ENCODE measurements at places on chromosomes 6 and 20. TPM values are rescaled to one million over a fixed set of nuclear protein-coding genes. Genes with fewer than 3 reads are reported as not detected.

DNA sequence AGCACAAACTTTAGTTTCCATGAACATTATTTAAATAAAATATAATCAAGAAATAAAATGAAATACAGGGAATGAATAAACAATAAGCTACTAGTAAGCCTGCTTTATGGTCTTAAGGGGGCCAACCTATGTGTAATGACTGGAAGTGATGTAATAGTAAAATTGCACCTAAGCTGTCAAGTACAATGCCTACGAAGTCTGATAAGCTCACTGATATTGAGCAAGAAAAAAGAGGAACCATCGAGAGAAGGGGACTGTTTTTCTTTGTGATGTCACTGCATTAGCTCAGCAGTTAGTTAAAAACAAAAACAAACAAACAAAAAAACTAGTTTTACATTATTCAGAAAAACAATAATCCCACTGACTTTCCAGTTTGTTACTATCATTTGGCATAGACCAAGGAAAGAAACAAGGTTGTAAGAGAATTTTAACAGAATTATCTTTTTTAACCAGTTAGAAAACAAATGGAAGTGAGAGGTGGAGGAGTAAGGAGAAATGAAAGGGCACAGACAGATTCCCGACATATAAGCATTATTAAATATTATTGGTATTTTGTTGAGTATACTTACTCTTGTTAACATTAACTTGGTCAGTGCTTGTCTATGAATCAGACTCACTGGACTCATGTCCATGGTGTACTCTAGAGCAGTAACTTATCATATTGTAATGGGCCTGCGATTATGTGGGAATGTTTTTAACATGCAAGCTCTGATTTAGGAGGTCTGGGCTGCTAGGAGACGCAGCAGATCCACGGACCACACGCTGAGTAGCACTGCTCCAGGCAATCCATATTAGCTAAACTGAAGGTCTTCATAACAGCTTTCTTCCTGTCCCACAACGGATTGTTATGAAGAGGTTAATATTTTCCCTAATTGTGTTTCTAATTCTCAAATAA, 99.6 kb upstream of the HMGCLL1 start:
- no peak for DNase-seq

- DNase-seq, result no peak
Observed at GRCh38 chr6:151205721-151206600, 33.8 kb upstream of the AKAP12 start.

DNA sequence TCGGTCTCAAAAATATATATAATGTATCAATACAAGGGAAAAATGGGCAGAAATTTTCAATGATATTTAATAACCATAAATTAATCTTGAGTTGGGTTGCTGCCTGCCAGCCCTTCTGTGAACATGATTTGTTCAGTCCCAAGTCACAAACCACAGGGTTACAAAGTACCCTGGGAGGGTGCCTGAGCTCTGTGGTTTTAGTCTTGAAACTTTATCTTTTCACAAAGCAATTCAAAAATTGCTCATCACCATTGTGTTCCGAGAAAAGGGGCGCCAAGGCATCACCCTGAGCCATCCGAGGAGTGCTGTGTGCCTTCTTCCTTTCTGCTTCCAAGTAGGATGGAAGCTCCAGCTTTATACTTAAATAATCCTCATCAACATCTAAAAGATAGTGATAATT, 141.6 kb upstream of the AKAP12 start:
- no peak for DNase-seq

MDFI gene
- total RNA-seq, result 3.7 TPM

SCGN gene
- 63.2 TPM for total RNA-seq

DNA sequence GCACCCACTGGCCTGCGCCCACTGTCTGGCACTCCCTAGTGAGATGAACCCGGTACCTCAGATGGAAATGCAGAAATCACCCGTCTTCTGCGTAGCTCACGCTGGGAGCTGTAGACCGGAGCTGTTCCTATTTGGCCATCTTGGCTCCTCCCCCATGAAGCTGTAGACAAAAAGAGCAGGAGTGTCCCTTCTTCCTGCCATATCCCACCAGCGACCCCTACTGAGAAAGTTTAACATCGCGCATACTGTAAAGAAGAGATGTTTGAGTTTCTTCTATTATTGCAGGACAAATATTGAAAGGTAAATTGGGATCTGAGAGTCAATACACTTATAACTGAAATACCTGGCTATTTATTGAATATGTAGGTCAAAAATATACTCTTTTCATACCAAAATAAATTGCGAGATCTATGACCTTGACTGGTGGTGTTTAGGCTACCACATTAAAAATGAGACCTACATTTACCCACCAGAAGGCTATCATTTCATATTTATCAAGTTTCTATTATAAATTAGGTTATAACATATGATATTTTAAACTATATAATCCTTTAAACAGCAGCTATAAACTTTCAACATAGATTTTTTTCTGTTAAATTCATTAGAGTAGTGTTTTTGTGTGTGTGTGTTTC, 586.3 kb downstream of the HTR1B start:
- DNase-seq, result peak; percentile 74

DNA sequence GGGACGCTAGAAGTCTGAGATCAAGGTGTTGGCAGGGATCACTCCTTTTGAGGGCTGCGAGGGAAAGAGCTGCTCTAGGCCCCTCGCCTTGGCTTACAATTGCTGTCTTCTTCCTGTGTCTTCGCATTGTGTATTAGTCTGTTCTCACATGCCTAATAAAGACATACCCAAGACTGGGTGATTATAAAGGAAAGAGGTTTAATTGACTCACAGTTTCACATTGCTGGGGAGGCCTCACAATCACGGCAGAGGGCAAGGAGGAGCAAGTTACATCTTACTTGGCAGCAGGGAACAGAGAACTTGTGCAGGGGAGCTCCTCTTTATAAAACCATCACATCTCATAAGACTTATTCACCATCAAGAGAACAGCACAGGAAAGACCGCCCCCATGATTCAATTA, 102.5 kb upstream of the ASF1A start:
- DNase-seq, result no peak

- no peak for DNase-seq
Observed at GRCh38 chr6:95572098-95572497, 5.2 kb upstream of the MANEA start.

DNA sequence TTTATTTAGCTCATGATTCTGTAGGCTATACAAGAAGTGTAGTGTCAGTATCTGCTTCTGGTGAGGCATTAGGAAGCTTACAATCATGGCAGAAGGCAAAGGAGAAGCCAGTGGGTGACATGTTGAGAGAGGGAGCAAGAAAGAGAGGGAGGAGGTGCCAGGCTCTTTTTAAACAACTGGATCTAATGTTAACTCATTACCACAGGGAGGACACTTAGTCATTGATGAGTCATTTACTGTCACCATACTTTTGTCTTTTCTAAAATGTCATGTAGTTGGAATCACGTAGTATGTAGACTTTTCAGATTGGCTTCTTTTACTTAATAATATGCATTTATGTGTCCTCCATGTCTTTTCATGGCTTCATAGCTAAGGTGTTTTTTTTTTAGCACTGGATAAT, 58.1 kb downstream of the NUS1 start:
- no peak for DNase-seq

DNA sequence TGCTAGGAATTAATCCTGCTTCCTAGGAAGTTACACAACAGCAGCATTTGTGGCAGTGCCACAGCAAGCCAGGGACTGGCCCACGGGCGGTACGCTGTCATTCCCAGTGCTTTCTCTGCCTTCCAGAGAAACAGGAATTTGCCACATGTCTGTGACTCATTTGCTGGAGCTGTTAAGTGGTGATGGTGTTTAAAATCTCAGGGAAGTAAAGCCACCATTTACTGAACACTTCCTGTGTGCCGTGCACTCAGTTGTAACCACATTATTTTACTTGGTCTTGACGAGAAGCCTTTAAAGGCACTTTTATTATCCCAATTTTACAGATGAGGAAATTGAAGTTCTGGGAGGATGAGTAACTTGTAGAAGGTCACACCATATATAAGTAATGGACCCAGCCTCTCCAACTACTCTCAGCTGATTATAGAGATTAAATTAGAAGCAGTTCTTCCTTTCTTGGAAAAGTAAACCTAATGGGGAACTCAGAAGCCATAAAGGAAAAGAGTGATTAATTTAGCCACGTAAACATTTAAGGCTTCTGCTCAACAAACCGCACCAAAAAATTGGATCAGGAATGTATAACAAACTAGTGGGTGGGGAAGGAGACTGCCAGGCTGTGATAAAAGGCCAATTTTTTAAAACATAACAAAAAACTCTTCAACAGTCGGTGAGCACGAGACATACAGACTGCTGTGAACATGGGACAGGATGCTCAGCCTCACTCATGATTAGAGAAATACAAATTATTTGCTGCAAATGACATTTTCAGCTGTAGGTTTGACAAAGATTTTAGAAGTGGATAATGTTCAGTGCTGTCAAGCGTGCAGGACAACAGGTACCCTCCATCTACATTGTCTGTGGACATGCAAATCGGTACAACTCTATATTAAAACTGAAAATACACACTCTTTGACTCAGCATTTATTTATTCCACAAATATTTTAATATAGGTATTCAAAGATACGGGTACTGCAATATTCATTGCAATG, 311.2 kb downstream of the NRN1 start:
- no peak for DNase-seq

ADGRB3 gene
- 0.08 TPM for total RNA-seq

DNA sequence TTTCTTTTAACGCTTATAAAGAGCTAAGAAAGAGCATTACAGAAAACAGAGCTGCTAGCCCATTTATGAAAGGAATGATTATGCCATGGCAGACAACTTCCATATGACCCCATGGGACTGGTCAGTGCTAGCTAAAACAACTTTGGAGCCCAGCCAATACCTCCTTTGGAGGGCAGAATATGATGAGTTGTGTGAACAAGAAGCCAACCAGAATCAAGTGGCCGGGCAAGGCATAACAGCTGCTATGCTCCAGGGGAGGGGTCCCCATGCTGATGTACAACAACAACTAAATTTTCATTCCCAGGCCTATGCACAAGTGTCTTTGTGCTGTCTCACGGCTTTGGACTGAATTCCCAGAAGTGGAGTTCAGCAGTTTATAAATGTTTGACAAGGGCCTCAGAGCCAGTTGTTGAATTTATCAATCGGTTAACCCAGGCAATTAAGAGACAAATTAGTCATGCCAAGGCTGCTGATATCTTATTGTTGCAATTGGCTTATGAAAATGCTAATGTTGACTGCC, 65.0 kb upstream of the ASCC3 start:
- DNase-seq, result no peak

MED23 gene
- total RNA-seq, result 14.4 TPM

DNA sequence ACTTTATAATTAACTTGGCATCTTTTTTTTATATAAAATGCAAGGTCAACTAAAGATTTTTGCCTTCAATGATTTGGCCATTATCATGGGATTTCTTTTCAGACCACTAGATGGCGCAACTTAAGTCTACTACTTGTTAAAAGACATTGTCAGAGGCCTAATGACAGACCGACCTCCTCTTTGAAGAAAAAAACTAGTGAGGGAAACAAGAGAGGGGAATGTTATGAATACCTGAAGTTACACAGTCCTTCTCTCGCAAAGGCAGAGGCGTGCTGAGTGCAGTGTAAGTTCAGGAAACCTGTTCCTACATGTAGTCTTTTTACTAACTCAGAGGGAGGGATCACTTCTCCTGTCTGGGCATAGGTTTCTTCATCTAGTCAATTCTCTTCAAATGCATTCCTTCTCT, 9.3 kb downstream of the TRAPPC3L start:
- DNase-seq, result no peak

GRCh38 chr20:15930311-15931305, 642.6 kb downstream of the KIF16B start:
- no peak for DNase-seq

DNA sequence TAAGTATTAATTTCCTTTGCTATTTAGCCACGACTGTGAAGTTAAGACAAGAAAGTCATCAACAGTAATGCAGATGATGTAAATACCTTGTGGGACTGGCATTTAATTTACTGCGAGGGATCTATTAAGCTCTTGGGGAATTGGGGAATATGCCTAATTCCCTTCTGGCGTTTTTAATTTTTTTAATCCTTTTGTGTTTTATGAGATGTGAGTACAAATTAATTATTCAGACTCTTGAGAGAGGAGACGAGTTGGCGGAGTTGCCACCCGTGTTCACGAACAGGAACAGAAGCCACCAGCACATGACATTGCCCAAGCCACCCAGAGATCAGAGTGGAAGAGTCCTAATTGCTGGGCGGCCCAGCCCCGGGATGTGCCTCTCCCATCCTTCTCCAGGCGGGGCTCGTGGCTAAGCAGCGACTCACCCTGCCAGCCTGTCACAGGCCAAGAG, 533 bp upstream of the CRYBG1 start:
- no peak for DNase-seq

DNA sequence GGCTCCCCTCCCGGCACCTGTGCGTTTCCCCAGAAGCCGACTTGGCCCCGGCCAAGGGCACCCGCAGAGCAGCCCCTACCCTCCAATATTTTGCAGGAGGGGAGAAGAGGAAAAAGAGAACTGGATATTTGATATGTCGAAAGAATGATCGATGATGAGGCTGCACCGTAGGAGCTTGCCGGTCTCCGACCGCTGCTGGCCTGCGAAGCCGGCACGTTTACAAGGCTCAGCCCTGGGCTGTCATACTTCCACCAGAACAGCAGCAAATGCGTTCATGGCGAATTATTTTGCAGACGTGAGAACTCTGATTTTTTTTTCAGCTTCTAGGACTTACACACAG, 296.7 kb downstream of the TFAP2C start:
- no peak for DNase-seq
